ENCODE measurements at places on chromosomes 5 and 9. TPM values are rescaled to one million over a fixed set of nuclear protein-coding genes. Genes with fewer than 3 reads are reported as not detected.

The ZDHHC11B gene
- 6.9 TPM for total RNA-seq

The TEX48 gene
- not detected for total RNA-seq

The DDX4 gene
- not detected for total RNA-seq

The SLC46A2 gene
- 0.35 TPM for total RNA-seq

The MTX3 gene
- 13.0 TPM for total RNA-seq

The AK3 gene
- total RNA-seq: 69.8 TPM

The VPS13A gene
- 26.8 TPM for total RNA-seq

The MTMR12 gene
- total RNA-seq: 95.1 TPM

The IRX2 gene
- total RNA-seq: 0.45 TPM

The HNRNPAB gene
- total RNA-seq: 186 TPM

The IFNB1 gene
- total RNA-seq: not detected

The PCDHGA7 gene
- total RNA-seq: 1.9 TPM

The ANKHD1 gene
- total RNA-seq: 90.5 TPM

The HMGXB3 gene
- 30.6 TPM for total RNA-seq

The C9 gene
- total RNA-seq: not detected

The SOHLH1 gene
- not detected for total RNA-seq

The NUTM2G gene
- not detected for total RNA-seq

The ACTBL2 gene
- total RNA-seq: not detected

The NOL6 gene
- total RNA-seq: 35.7 TPM

The ANKRD31 gene
- 0.13 TPM for total RNA-seq

The DEPDC1B gene
- 0.35 TPM for total RNA-seq

The SLC6A3 gene
- not detected for total RNA-seq

The WWC1 gene
- 4.2 TPM for total RNA-seq
